H1 (cell line): ENCODE measurements at places on chromosomes 11 and 22. TPM values are rescaled to one million over a fixed set of nuclear protein-coding genes. Genes with fewer than 3 reads are reported as not detected.

OR5AK2 gene
- not detected in 2 replicates for total RNA-seq

GRCh38 chr11:80727315-80727714, 1286.5 kb upstream of the TENM4 start:
- no peak overlapping the region for H3K4me3 ChIP-seq
- no peaks in the 10 kb centered on the region for H3K36me3 ChIP-seq
- no peaks in the 10 kb centered on the region for H3K27me3 ChIP-seq
- no peak overlapping the region for H3K27ac ChIP-seq
- no peaks in the 10 kb centered on the region; the same call in 1 of the 2 replicates for H3K4me1 ChIP-seq
- peak; percentile 48 for DNase-seq

DNA sequence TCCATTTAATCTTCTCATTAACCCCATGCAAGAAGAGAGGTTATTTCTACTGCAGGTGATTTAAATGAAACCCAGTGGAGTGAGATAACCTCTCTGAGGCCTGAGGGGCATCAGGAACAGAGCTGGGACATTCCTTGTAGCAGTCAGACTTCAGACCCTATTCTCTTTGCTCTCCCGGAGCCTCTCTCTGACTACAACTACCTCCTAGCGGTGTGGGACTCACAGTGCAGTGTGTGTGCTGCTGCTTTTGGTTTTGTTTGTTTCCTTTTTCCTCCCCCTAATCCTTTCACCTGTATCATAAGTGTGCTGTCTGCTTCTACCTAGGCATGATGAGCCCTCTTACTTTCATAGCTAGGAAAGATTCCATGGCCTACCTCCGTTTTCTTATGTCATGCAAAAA, 769.6 kb downstream of the NTM start:
- no peak for DNase-seq
- no peak overlapping the region for H3K27ac ChIP-seq
- H3K4me3 ChIP-seq, result no peak overlapping the region
- no peaks in the 10 kb centered on the region for H3K4me1 ChIP-seq
- H3K27me3 ChIP-seq, result no peaks in the 10 kb centered on the region
- no peaks in the 10 kb centered on the region for H3K36me3 ChIP-seq

DNA sequence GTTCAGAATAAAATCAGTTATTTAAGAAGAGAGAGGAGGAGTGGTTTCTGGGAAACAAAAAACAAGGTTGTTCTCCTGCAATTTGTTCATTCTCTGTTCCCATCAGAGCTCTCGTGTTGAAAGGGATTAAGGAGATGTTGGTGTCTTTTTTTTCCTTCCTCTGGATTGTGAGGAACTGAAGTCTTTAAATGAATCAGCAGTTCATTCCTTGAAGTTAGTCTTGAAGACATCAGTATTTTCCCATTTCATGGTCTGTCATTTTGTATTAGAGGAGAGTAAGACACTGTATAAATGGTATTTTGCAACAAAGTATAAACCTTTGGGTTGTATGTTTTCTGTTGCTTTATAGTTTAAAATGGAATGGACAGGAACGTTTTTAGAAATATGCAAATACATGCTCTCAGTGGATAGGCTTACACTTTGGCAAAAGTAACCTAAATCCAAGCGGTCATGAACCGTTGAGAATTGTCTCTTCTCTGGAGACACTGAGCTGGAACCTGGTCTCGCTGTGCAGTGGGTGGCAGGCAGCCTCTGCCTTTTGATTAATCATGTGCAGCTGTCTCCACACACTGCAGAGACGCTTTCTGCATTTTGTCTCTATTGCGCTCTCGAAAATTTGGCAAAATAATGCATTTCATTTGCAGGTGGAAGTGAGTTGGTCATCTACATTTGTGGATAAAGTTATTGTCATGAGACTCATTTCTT, 33.0 kb downstream of the SAMM50 start:
- H3K27ac ChIP-seq, result no peak overlapping the region
- H3K36me3 ChIP-seq, result peaks cover 30% of the 10 kb centered on the region
- DNase-seq, result no peak
- H3K4me3 ChIP-seq, result no peak overlapping the region

- no peak overlapping the region for H3K4me3 ChIP-seq
- no peak overlapping the region for H3K27ac ChIP-seq
- no peaks in the 10 kb centered on the region for H3K27me3 ChIP-seq
- H3K4me1 ChIP-seq, result no peaks in the 10 kb centered on the region
- peaks cover 15% of the 10 kb centered on the region for H3K36me3 ChIP-seq
Observed at GRCh38 chr11:129905402-129905801, 10.0 kb upstream of the NFRKB start.

GRCh38 chr22:38453996-38454352, 1.0 kb downstream of the KCNJ4 start:
- H3K4me3 ChIP-seq, result peak overlapping the region; percentile 62; the same call in 1 of the 2 replicates
- H3K27ac ChIP-seq, result no peak overlapping the region
- no peaks in the 10 kb centered on the region for H3K36me3 ChIP-seq
- H3K27me3 ChIP-seq, result peaks cover 42% of the 10 kb centered on the region
- no peak for DNase-seq
- H3K4me1 ChIP-seq, result peaks cover 6% of the 10 kb centered on the region

DNA sequence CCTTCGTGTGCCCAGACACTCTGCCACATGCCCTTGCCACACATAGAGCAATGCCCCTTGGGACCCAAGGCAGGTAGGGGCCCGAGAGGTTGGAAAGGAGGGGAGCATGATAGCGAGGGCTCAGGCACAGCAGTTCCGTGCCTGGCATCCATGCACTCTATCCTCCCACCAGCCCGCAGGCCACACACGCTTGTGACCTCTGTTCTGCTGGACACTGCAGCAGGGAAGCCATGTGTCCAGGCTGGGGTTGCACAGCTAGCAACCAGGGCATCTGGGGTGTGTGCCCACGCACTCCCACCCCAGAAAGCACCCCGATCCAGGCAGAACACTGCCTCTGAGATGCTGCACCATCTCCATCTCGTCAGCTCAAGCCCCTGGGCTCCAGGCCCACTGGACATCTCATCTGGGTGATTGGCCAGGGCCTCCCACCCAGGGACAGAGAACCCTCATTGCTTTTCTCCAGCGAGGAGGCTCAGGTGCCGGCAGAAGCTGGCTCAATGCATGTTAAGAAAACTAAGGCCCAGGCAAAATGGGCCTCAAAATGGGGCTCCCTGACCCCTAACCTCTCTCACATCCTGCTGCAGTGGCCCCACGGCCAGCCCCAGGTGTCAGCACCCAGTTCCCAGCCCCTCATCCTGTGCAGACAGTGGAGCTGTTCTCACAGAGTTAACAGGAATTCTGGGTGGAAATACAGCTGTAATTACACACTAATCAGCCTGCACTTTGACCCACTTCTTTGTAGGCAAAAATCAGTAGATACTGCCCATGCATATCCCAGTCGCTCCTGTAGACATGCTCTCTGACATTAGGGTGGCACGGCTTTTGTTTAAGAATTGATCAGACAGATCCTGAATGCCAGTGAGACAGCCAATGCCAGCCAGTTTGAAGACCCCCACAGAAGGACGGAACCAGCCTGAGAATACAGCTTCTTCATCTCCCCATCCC, 173.9 kb upstream of the B3GAT1 start:
- H3K36me3 ChIP-seq, result no peaks in the 10 kb centered on the region
- no peak overlapping the region for H3K4me3 ChIP-seq
- H3K4me1 ChIP-seq, result no peaks in the 10 kb centered on the region
- peak; percentile 37 for DNase-seq
